ENCODE measurements at places on chromosomes 12 and 14.

DNA sequence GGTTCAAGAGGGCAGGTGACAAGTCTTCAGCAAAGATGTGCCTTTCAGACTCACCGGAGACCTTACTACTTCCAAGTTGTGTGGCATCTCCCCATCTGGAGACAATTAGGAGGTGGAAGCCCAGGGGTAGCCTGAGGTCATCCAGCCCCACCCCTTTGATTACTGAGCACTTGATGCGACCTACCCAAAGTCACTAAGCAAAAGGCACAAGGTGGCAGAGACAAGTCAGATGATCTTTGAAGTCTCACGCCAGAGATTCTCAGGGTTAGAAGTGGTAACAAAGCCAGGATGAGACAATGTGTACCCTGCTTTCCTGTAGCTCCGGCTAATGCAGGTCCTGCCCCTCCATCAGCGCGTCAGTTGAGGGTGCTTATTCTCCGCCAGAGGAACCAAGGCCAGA, 1.4 kb upstream of the FOXN3 start:
- no peak for DNase-seq

- no peak for DNase-seq
These were observed 523.7 kb upstream of the FOXG1 start for GRCh38 chr14:28242895-28243294.

GRCh38 chr12:46484396-46485061, 112.0 kb upstream of the SLC38A2 start:
- DNase-seq, result no peak

- peak; percentile 36 for DNase-seq
These were observed 25.0 kb downstream of the NTF3 start for GRCh38 chr12:5456906-5457305.

DNA sequence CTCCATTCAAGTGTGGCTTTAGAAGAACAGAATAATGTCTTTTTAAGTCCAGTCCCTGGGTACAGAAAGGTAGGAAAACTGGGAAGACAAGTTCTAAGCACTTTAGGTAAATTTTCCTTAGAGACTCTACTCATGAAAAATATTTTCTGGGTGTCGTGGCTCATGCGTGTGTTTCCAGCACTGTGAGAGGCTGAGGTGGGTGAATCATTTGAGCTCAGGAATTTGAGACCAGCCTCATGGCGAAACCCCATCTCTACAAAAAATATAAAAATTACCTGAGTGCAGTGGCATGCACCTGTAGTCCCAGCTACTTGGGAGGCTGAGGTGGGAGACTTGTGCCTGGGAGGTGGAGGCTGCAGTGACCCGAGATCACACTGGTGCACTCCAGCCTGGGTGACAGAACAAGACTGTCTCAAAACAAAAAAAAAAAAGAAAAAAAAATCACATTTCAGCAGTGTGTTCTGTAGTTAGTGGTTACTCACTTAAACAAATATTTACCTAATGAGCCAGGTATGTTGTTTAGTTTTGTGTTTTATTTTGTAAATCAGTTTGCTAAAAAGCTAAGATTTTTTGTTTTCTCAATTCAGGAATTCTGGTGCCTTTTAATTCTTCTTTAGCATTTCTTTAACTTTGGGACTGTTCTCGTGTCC, 52.3 kb upstream of the RD3L start:
- DNase-seq, result no peak

DNA sequence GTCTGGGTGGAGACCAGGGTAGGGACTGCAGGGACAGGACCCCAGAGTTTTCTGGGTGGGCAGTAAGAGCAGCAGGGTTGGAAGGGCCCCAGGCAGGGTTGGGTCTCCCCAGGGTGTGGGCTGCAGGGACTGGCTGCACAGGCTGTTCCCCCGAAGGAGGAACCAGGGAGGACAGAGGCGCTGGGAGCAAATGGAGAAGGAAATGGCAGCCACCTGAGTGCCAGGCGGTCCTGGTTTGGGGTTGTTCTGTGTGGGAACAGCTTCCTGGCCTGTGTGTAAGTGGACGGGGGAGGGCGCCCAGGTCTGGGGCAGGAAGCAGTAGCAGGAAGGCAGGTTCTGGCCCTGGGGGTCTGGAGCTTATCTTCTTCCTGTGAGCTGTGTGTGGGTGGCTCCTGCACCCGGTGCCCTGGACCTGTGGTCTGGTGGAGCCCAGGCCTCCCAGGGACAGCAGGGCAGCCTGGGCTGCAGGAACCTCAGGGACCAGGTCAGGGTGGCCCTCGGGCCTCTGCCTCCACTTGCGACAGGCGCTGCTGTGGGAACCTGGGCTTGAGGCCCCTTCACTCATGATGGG, 372.8 kb downstream of the TMEM121 start:
- DNase-seq, result no peak
